ENCODE measurements at places on chromosomes 4 and X.

GRCh38 chrX:47360423-47361179 is 9.8 kb upstream of the ZNF157 start:
- no peak for DNase-seq

GRCh38 chr4:178784491-178784890 is 1342.3 kb upstream of the AGA start:
- no peak for DNase-seq

DNA sequence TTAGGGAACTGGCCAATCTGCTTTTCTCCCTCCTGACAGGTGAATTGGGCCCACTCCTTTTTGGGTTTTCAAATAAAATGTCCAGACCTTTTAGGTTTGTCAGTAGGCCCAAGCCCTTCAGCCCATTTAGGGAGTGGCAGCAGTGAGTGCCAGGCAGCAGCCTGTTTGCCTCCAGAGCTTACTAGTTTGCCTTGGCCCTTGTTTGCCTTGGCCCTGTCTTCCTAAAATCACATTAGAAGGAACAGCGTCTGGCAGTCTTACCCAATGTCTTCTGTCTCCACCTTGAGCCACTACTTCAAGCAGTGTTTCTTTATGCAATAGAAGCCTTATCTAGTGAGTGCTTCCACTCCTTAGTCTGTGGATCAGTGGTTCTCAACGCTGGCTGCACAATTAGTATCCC is 117.1 kb downstream of the TMEM164 start:
- no peak for DNase-seq

DNA sequence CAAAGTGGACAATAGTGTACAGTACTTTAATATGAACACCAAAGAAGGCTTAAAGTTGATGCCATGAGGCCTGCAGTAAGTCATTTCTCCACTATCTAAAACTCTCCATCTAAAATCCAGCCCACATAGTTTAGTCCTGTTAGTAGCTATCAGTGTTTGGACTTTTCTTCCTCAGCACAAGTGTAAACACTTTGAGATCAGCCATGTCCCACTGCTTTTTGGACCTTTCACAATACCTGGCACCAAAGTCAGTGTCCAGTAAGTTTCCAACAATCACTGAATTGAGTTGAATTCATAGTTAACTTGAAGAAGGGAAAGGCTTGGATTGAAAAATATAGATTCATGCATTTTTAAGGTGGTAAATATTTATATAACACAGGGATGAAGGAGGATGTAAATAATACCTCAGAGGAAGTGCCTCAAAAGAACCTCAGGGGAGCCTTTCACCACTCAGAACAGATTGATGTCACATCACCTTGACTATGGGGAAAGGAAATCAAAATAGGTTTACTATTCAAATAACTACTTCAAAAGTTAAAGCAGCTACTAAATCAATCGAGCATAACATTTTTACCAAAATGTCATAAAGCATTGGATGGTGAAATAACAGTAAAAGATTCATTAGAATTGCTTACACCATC is 76.7 kb downstream of the FTHL17 start:
- no peak for DNase-seq

DNA sequence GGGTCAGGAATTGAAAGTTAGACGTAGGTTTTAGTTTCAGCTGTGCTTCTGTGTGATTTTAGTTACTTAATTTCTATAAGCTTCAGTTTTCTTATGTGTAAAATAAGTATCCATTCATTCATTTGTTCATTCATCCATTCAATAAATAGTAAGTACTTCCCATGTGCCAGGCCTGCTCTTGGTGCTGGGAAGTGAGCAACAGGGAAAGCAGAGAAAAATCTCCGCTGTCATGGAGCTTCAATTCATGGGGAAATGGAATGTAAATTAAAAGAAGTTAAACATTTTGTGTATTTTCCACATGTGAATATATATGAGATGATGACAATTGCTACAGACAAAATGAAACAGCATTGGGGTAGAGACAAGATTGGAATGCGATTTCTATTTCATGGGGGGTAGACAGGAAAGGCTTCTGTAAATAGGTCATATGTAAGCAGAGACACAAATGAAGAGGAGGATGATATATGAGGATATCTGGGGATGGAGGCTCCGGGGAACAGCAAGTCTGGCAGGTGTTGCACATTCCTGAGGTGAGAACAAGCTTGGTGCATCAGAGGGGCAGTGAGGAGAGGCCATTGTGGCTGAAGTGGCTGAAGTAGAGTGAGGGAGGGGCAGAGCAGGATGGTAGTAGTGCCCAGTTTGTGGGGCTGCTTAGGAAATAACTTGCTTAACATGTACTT is 66.2 kb downstream of the FHIP1A start:
- no peak for DNase-seq

Data from hypothalamus (tissue), 51 donors.